ENCODE measurements at places on chromosomes 2 and 18. TPM values are rescaled to one million over a fixed set of nuclear protein-coding genes. Genes with fewer than 3 reads are reported as not detected.

UGT1A3 gene
- total RNA-seq = not detected

NEU4 gene
- total RNA-seq = not detected

EPB41L3 gene
- total RNA-seq = 28.0 TPM

CCDC141 gene
- total RNA-seq = 2.7 TPM

Data from fibroblast of the aortic adventitia (primary cell).